Upper lobe of left lung (tissue), 6 donors: ENCODE measurements at places on chromosomes 4 and X. TPM values are rescaled to one million over a fixed set of nuclear protein-coding genes. Genes with fewer than 3 reads are reported as not detected.

DNA sequence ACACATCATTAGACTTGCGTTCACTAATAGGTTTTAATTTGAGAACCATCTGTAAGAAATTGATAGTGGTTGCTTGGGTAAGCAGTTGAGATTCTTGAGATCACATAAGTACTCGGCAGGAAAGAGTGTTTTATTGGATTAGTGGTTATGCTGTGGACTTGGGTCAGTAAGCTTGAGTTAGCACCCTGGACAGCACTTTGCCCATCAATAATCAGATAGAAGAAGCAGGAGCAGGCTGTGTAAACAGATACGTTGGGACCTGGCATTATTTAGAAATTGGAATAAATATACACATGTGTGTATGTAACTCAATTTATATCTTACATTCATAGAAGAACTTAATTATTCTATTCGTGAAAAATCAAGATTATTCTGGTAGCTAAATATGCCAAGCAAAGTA, 357.5 kb upstream of the SMIM31 start:
- DNase-seq = no peak

GRCh38 chrX:111823128-111823527, 52.9 kb upstream of the TRPC5OS start:
- DNase-seq = no peak

DNA sequence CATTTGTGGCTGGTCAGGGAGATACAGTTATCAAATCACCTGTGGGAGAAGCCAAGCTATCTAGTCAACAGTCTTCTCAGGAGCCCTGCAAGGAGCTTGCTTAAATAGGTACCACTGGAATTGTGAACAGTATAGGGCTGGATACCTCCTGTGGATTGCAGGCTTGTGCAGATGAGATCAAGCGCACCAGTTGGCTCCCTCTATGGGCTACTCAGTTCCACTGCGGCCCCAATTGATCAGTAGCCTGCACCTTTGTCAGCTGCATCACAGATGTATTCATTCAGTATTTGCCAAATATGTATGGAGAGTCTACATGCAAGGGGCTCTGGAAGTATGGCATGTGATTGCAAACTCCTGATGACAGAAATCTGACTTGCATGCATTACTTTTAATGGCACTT, 28.6 kb downstream of the TEX13A start:
- no peak for DNase-seq

DNA sequence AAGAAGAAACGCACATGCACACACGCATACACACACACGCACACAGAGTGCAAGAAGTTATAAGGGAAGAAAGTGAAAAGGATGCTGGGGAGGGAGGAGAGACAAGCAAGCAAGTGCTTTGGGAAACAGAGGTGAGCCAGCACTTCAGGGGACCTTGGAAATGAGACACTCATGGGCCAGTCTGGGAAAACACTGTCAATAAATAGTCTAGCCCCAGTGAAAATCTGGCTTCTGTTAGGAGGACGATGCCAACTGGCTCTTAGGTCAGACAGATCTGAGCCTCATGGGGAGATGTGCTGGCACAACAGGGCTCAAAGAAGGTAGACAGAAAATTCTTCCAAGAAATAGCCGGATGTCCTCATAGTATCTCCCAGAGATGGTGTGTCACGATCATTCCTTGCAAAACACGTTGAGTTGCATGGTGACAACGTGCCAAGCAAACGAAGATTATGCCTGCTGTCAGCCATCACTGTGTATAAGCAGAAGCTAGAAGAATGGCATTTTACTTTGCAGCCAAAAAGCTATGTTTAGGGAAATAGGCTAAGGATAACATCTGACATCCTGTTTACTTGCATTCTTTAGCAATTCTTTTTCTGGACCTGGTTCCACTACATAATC, 557 bp upstream of the ARHGEF6 start:
- DNase-seq = no peak

TLR1 gene
- 28.0 TPM for total RNA-seq
